ENCODE measurements at places on chromosomes 1 and 21.

DNA sequence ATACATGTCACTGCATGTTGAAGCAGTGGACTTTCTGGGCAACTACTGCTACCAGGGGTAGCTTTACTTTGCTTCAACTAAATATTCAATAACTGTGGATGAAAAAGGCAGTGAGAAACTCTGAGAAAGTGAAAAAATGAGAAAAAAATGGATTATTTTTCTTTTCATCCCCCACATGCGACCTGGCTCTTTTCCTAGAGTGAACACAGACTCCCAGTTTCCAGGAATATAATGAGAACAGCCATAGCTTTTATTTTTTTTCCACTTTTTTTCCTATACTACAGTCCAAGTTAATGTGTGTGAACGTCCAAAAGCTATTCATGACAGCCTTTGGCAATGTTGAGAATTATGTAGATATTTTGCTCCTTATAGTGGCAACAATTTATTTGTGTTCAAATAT, 230.4 kb downstream of the DNM3 start:
- no peak for DNase-seq

DNA sequence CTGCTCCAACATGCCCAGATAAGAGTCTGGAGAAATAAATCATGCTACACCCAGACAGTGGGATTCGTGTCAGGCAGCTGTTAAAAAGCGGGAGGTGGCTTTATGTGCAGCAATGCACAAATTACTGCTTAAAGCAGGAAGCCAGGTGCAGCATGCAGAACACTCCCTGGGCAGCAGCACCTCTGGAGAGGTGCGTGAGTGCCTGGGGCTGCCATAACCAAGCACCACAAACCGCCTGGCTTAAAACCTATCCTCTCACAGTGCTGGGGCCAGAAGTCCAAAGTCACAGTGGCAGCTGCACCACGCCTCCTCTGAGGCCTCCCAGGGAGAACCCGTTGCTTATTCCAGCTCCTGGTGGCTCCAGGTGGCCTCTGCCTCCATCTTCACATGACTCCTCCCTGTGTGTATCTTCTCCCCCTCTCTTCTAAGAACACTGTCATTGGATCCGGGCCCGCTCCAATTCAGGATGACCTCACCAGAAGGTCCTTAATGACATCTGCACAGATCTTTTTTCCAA, 115.6 kb downstream of the SIK1 start:
- DNase-seq = no peak

GRCh38 chr1:216814576-216815259, 91.5 kb upstream of the ESRRG start:
- no peak for DNase-seq

- no peak for DNase-seq
These were observed 1537.1 kb downstream of the PLA2G4A start for GRCh38 chr1:188365874-188366273.

Data from stimulated activated CD8-positive, alpha-beta memory T cell treated with anti-CD3 and anti-CD28 coated beads, Interleukin-15, amount 100 ng/mL, for 24 hours (primary cell).